Mesothelial cell of epicardium (in vitro differentiated cells): ENCODE measurements at places on chromosomes 2 and 18.

DNA sequence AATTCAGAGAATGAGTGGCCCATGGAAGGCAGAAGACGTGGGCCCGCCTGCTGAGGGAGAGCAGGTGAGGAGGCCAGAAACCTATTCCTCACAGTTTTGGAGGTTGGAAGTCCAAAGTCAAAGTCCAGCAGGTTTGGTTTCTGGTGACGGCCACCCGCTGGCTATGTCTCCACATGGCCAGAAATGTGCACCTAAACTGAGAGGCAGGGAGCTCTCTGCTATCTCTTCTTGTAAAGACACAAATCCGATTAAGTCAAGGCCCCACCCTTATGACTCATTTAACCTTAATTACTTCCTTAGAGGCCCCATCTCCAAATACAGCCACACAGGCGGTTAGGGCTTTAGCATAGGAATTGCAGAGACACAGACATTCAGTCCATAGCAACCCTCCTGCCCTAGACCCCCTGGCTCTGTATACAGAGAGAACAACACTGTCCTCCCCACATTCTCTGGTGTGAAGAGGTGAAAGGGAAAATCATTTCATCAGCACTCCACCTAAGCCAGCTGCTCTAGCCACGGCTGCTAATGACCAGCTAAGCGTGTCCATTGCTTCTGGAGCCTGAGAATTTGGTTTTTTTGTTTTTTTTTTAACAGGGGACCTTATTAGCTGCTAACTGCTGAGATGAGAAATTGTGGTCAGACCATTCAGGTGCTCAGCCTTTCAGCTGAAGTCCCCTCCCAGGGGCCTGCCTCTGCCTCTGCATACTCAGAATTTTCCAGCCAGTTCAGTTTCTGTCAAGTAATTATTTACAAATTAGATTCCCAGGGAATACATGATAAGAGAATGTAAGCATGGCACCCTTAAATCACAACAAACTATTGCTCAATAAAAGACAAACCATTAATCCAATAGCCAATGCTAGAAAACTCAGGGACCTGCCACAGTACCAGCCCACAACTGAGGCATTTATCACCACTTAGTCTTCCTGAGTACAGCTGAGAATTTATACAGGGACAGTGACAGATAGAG is 368.7 kb upstream of the ID2 start:
- DNase-seq, result no peak

DNA sequence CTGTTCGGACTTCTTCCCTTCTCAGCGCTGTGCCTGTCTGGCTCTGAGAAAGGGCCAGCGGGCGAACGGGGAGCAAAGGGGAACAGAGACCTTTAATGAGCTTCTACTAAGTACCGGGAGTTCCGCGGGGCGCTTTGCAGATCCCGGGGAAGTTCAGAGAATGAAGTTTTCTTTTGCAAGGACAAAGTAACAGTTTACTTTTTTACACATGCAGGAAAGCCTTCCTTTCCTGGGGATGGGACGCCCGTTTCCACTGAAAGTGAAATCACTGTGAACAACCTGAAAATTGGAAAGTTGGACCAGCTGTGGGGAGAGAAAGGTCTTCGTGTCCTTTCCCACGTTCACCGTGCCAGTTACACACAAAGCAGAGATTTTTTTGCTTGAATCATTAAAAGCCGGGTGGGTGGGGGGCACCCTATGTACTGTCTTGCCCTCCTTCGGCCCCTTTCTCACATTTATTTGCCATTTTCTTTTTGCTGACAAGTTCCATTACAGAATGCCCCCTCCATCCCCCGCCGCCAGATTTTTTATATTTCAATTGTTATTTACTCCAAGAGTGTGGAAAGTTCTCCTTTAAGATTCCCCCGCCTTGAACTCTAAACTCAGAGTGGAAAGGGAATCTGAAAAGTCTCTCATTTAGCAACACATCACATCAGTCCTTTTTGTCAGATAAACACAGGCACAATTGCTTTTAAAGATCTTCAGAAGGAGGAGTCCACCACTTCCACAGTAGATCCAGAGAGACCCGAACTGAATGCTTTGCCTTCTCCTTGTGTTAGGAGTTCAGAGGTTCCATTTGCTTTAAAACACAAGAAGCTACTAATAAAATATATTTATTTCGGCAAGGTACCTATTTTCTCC is 1.1 kb upstream of the FN1 start:
- DNase-seq, result peak; percentile 50

GRCh38 chr2:178193496-178193822 is 853 bp upstream of the OSBPL6 start:
- DNase-seq, result no peak

- DNase-seq, result no peak
Observed at GRCh38 chr18:65990944-65991708, 240.3 kb downstream of the CDH7 start.

DNA sequence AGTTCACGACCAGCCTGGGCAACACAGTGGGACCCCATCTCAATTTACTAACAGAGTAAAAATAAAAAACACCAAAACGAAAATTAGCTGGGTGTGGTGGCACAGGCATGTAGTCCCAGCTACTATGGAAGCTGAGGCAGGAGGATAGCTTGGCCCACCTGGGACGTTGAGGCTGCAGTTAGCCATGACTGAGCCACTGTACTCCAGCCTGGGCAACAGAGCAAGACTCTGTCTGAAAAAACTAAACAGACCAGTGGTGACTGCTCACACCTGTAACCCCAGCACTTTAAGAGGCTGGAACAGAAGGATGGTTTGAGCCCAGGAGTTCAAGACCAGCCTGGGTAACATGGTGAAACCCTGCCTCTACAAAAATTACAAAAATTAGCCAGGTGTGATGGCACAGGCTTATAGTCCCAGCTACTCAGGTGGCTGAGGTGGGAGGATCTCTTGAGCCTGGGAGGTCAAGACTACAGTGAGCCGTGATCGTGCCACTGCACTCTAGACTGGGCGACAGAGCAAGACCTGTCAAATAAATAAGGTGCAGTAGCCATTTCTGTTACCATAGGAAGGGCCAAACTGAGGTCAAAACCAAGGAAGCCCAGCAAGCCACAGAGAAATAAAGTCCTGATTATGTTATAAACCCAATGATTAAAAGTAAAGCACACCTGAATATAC is 14.0 kb downstream of the USP34 start:
- DNase-seq, result no peak

- DNase-seq, result no peak
Observed at GRCh38 chr2:30106543-30106942, 40.3 kb upstream of the YPEL5 start.

- no peak for DNase-seq
Observed at GRCh38 chr2:172113617-172114016, 10.9 kb upstream of the DLX2 start.

DNA sequence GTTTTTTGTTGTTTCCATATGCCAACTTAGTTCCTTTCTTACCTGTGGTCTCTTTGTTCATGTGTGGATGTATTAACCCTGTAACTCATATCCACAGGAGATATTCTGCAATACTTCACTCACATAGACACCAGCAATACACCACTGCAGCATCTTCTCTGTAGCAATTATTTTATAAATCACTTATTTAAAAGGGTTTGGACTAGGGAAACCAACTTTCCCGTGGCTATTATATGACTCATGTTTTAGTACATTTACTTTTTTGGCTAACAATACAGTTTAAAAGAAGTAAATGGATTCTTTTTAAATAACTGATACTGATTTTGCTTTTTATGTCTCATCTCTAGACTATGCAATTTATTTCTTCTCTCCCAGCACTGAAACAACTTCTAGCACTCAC is 488.9 kb downstream of the MBD2 start:
- no peak for DNase-seq

- DNase-seq, result peak; percentile 91
Observed at GRCh38 chr2:219541611-219542180, 1.9 kb downstream of the CHPF start.

- DNase-seq, result no peak
Observed at GRCh38 chr2:1136846-1137245, 186.2 kb downstream of the SNTG2 start.

GRCh38 chr2:31923662-31924061 is 87.1 kb downstream of the MEMO1 start:
- DNase-seq, result no peak

DNA sequence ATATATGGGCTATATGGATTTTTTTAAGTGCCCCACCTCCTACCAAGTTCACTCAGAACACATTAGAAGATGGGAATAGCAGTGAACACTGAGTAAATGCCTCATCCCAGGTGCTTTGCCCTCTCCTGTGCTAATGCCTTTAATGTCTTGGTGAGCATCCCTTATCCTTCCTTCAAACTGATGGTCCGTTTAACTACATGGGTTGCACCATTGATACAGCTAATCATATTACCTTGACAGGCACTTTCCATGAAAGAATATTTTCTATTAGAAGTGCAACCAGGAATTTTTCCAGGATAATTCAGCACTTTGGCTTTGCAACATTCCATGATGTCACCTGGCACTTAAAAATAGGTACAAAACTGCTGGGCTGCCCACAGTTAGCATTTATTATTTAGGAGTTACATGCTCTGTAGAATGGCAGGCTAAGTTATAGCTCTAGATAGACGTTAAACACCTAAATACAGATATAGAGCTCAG is 74.0 kb downstream of the WDPCP start:
- no peak for DNase-seq

DNA sequence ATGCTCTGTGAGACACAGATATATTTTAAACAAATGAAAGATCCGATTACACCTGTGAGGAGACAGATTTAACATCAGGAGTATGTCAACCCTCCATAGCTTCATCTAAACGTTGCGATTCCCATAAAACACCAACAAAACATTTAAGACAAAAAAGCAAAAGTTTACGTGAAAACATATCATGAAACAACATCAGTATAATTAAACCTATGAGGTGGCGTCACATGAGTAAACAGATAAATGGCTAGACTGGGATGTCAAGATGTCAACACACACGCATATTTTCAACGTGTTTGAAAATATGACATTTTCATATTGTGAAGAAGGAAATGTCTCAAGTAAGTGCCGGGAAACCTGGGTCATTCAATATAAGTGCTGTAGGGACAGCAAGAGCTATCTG is 25.5 kb upstream of the GPC1 start:
- DNase-seq, result no peak

- DNase-seq, result no peak
Observed at GRCh38 chr2:162333968-162334367, 10.0 kb upstream of the GCA start.

GRCh38 chr2:32691678-32692077 is 63.8 kb downstream of the TTC27 start:
- DNase-seq, result no peak

DNA sequence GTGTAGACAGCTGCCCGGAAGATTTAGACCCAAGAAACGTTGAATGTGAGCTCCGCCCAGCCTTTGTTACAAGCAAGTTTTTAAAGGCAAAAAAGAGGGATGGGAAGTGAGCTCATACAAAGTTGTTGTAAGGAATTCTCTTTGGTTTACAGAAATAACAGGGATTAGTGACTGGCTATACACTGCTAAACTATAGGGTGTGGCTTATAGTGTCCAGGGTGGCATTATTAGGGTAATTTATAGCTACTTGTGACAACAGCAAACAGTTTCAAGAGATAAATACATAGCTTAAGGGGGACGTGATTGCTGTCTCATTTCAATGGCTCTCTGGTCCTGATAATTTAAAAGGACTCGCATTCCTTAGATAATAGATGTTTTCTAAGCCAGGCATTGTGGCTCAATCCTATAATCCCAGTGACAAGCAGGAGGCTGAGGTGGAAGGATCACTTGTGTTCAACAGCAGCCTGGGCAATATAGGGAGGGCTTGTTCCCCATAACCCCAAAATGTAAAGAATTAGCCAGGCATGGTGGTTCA is 66.5 kb upstream of the TGIF1 start:
- no peak for DNase-seq

GRCh38 chr2:19158211-19158610 is 200.2 kb downstream of the OSR1 start:
- DNase-seq, result no peak

- DNase-seq, result no peak
Observed at GRCh38 chr2:174840436-174840835, 76.2 kb upstream of the CHRNA1 start.

DNA sequence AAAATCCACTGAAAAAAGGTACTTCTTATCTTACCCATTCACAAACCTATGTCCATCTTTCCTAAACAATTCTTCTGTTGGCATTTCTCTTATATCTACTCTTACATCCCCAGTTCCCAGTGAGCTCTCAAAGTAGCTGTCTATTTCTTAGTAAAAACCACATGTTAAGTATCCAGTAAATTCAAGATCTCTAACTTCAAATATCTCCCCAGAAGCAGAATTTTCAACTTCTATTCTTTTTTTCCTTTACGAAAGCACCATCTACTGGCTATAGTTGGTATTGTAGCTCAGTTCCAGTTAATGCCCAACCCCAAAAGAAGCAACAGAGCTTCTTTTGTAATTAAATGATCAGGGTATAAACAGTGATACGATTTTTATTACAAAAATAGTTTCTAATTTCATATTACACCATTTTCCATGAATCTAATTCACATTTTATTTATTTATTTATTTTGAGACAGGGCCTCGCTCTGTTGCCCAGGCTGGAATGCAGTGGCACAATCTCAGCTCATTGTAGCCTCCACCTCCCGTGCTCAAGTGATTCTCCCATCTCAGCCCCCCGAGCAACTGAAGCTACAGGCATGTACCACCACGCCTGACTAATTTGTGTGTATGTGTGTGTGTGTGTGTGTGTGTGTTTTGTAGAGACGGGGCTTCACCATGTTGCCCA is 28.5 kb downstream of the HRH4 start:
- DNase-seq, result no peak

- DNase-seq, result no peak
Observed at GRCh38 chr2:3113122-3113521, 264.5 kb downstream of the EIPR1 start.

DNA sequence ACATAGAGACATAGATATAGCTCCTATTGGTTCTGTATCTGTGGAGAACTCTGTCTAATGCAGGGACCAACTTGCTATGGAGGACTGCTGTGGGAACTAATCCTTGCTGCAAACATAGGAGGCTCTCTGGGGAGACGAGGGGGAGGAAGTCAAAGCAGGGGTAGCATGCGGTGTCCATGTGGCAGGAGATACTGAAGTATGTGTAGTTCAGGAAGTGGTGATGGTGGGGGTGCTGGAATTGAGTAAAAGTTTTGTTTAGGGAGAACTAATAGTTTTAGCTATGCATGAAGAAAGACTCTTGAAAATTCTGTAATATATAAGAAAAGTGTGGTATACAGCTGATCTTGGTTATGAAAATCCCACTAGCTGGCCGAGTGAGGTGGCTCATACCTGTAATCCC is 62.0 kb downstream of the ANKRD44 start:
- DNase-seq, result no peak

- no peak for DNase-seq
Observed at GRCh38 chr2:8992643-8993042, 10.8 kb downstream of the MBOAT2 start.
